ENCODE measurements at places on chromosomes 2 and 18. TPM values are rescaled to one million over a fixed set of nuclear protein-coding genes. Genes with fewer than 3 reads are reported as not detected.

- DNase-seq = no peak
Observed at GRCh38 chr18:36608107-36608506, 220.7 kb downstream of the TPGS2 start.

GRCh38 chr2:207363761-207364290 is 165.9 kb upstream of the CREB1 start:
- no peak for DNase-seq

DNA sequence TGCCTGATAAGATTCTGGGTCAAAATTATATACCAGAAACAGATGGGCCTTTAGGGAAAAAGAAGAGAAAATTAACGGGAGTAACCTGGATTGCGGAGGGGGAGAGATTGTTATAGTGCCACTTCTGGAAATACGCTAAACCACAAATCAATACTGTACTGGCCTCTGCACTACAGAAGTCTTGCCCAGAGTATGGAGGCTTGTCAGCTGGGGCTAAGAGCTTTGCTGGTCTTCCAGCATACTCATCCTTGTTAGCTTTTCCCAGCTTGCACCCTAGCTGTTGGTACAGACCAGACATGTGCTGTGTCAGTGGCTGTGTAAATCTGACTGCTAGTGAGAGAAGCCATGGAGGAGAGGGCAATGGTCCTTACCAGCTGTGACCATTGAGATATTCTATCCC is 8.9 kb downstream of the AGBL5 start:
- DNase-seq = no peak

Gene BCL2L11
- total RNA-seq = 19.3 TPM

Gene ADD2
- total RNA-seq = 187 TPM

Gene RFX8
- total RNA-seq = 0.21 TPM

- no peak for DNase-seq
Observed at GRCh38 chr2:232794981-232795380, 18.6 kb upstream of the KCNJ13 start.

- no peak for DNase-seq
Observed at GRCh38 chr2:163709270-163709669, 26.5 kb downstream of the FIGN start.

Gene CKAP2L
- 25.6 TPM for total RNA-seq

- no peak for DNase-seq
Observed at GRCh38 chr18:44672506-44672905, 8.2 kb upstream of the SETBP1 start.

Gene TMEM169
- total RNA-seq = 1.8 TPM

GRCh38 chr18:61980355-61980754 is 87.5 kb upstream of the RNF152 start:
- no peak for DNase-seq

Gene KIF1A
- total RNA-seq = 279 TPM

Gene STAT1
- total RNA-seq = 41.3 TPM

Gene SLC9A2
- total RNA-seq = 0.11 TPM

GRCh38 chr2:60054571-60055340 is 498.7 kb downstream of the BCL11A start:
- no peak for DNase-seq

- peak; percentile 3 for DNase-seq
Observed at GRCh38 chr18:48819781-48820482, 130.8 kb downstream of the SMAD7 start.

GRCh38 chr2:233147136-233147828 is 87.1 kb downstream of the INPP5D start:
- no peak for DNase-seq

Gene DNAJC27
- 5.0 TPM for total RNA-seq

DNA sequence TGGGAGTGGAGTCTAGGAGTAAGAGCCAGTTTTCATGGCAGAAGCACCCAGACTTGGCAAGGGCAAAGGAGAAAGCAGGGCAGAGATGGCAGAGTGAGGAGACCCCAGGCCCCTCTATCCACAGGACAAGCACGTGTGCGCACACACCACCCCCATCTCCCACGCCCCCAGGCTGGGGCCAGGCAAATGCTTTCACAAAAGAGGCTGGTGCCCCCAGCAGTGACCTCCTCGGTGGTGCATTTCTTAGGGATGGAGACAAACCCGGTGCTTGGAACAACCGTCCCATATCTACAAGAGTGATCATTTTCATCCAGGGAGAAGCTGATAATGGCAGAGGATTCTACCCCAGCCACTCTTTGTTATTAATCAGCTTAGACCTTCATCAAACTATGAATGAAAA is 62.0 kb downstream of the KCNF1 start:
- no peak for DNase-seq

Gene STRN
- 31.3 TPM for total RNA-seq

Gene SLC16A14
- total RNA-seq = 2.6 TPM

- DNase-seq = no peak
Observed at GRCh38 chr2:25119263-25119662, 49.1 kb downstream of the POMC start.

Gene ABCG8
- 0.25 TPM for total RNA-seq

- no peak for DNase-seq
Observed at GRCh38 chr2:68765739-68766375, 31.2 kb downstream of the ARHGAP25 start.

DNA sequence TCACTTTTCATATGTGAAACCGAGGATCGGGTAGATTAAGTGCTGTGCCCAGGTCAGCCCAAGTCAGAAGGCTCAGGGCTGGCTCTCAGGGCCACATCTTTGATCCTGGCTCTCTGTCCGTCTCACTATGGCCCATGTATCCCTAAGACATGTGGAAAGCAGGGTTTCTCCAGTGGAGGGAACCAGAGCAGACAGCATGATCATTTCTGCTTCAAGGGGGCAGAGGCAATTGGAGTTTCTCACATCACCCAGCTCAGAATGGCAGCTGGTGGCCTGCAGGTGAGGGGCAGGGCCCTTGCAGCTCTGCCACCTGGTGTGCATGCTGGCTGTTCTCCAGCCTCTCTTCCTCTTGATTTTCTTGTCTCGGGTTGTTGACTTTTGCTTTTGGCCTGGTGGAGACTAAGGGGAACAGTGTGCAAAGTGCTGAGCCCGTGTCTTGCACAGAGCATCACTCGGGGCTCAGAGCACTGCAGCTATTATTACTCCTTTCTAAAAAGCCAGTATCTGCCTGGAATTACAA is 27.0 kb downstream of the LDLRAD4 start:
- DNase-seq = no peak

GRCh38 chr2:38591152-38591551 is 11.6 kb downstream of the HNRNPLL start:
- no peak for DNase-seq

- DNase-seq = no peak
Observed at GRCh38 chr18:11289248-11289647, 139.9 kb upstream of the PIEZO2 start.

DNA sequence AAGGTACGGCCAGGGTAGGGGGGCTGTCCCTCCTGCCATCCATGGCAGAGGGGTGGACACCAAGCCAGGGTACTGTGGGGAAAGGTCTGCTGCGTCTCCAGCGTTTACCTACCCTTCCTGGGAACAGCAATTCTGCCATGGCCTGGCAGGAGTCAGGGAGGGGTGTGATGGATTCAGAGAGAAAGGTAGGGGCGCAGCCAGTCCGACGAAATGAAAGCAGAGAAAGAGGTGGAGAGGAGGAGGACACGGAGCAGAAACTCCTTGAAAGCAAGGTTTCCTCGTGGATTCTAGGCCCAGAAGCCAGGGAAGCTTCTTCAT is 182.9 kb downstream of the ZFP36L2 start:
- DNase-seq = no peak

- no peak for DNase-seq
Observed at GRCh38 chr2:236688157-236688556, 118.5 kb downstream of the ACKR3 start.

Gene NTSR2
- not detected for total RNA-seq

Data from WTC11 (cell line).